CD4-positive, alpha-beta memory T cell (primary cell): ENCODE measurements at places on chromosomes 4 and X.

- DNase-seq, result no peak
Measured at GRCh38 chr4:174764105-174764729, 64.8 kb downstream of the GLRA3 start.

DNA sequence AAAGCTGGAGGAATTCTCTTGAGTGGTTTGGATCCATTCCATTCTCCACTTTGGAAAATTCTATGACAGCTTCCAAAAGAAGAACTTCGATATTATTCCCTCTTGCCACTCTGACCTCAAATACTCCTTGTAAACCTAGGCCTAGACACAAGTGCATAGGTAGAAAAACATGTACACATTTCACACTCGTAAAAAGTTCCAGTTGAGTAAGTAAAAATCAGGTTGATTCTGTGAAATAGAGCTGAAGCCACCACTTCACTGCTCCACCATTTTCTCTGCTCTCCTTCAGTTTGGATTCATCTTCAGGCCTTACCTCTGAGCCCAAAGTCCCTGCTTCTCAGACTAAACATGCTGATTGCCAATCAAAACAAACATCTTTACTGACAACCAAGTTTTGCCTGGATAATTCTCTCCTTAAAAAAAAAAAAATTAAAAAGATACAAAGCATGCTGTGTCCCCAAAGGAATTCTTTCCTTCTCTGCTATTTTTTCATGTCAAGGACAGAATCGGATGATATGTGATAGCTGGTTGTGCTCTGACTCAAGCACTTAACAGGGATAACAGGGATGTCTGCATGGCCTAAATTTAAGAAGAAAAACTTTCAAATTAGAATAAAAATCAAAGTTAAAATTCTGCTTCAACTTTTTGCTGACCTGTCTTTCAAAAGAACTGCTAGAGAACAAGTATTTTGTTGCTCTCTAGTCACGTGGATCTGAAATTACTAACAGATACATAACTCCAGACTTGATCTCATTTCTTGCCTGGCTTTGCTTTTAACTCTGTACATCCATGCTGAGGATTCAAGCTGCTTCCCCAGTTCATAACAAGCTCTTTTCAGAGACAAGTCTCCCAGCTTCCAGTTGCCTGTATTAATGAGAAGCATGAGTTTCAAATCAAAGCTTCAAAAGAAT is 420.9 kb upstream of the INTU start:
- DNase-seq, result no peak

GRCh38 chr4:7784131-7784870 is 155.4 kb downstream of the AFAP1 start:
- DNase-seq, result no peak

DNA sequence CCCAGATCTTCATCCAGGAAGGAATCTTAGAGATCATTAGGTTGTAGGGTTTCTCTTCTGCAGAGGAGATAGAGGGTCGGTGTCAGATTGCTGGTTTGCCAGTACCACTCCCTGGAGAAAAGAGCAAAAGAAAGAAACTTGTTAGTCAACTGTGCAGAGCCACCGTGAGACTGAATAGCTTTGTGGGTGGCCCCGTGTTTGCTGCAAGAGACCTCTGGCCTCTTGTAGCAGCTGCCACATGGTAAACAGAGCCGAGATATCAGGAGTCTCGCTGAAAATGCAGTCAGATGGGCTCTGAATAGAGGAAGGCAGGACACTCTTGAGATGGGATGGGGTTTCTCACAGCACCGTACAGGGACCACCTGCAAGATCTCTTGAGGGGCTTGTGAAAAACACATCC is 149.7 kb downstream of the PTTG2 start:
- no peak for DNase-seq

DNA sequence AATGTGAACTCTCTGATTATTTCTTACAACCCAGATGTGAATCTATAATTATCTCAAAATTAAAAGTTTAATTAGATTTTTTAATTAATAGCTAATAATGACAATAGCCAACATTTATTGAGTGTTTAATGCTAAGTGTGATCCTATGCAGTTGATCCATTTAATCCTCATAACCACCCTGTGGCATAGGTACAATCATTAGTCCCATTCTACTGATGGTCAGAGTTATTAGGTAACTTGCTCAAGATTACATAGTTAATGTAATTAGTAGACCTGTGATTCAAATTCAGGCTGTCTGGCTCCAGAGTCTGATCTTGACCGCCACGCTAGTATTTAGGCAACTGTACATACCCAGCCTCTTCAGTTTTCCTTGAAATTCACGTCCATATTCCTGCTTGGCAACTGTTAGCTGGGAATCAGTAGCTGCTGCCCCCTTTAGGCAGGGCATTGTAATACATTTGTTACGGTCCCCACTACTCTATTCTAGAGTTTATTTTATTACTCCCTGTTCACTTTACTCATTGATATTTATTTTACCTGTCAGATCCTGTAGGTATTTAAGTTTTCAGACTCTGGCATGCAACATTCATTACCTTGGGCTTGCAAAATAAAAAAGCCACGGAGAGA is 20.6 kb upstream of the TEC start:
- no peak for DNase-seq

GRCh38 chrX:25285598-25285997 is 269.8 kb upstream of the ARX start:
- no peak for DNase-seq

DNA sequence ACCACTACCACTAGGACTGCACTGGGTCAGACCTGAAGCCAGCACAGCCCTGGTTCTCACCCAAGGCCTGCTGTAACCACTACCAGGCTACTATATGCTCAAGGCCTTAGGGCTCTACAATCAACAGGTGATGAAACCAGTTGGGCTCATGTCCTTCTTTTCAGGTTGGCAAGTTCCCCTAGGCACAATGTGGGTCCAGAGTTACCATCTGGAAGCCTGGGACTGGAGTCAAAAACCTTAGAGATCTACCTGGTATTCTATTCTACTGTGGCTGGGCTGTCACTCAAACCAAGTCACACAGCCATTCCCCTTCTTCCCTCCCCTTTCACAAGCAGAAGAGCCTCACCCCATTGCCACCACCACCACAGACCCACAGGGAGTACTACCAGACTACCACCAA is 175.6 kb downstream of the RELL1 start:
- DNase-seq, result no peak

- DNase-seq, result no peak
Measured at GRCh38 chrX:136585960-136586359, 53.9 kb downstream of the VGLL1 start.
